Naive thymus-derived CD4-positive, alpha-beta T cell (primary cell): ENCODE measurements at places on chromosomes 4 and X. TPM values are rescaled to one million over a fixed set of nuclear protein-coding genes. Genes with fewer than 3 reads are reported as not detected.

The SYTL5 gene
- total RNA-seq, result not detected

- H3K4me3 ChIP-seq, result no peak overlapping the region
- H3K4me1 ChIP-seq, result peaks cover 4% of the 10 kb centered on the region
- H3K27ac ChIP-seq, result no peak overlapping the region
- DNase-seq, result no peak
Measured at GRCh38 chrX:44937606-44938005, 64.6 kb downstream of the KDM6A start.

- no peaks in the 10 kb centered on the region for H3K36me3 ChIP-seq
- no peak for DNase-seq
- no peak overlapping the region for H3K4me3 ChIP-seq
- H3K27me3 ChIP-seq, result no peaks in the 10 kb centered on the region
- peak overlapping the region; percentile 50 for H3K27ac ChIP-seq
Measured at GRCh38 chr4:151991884-151992167, 231.0 kb upstream of the GATB start.

- H3K27ac ChIP-seq, result peak overlapping the region; percentile 80
- peak overlapping the region; percentile 25 for H3K4me3 ChIP-seq
- no peaks in the 10 kb centered on the region for H3K27me3 ChIP-seq
- no peaks in the 10 kb centered on the region for H3K36me3 ChIP-seq
- DNase-seq, result peak; percentile 56
Measured at GRCh38 chr4:89298155-89298554, 9.4 kb downstream of the GPRIN3 start.

The GLUD2 gene
- 0.10 and 0.23 TPM in 2 replicates for total RNA-seq

The MAGEC1 gene
- total RNA-seq, result not detected

GRCh38 chrX:30955687-30956086, 66.6 kb upstream of the TAB3 start:
- DNase-seq, result no peak
- no peaks in the 10 kb centered on the region for H3K4me1 ChIP-seq
- H3K27me3 ChIP-seq, result no peaks in the 10 kb centered on the region
- no peak overlapping the region for H3K4me3 ChIP-seq
- H3K27ac ChIP-seq, result no peak overlapping the region

The OCIAD1 gene
- total RNA-seq, result 123 TPM

- no peak for DNase-seq
- no peak overlapping the region for H3K4me3 ChIP-seq
- no peaks in the 10 kb centered on the region for H3K4me1 ChIP-seq
- H3K36me3 ChIP-seq, result no peaks in the 10 kb centered on the region
- no peak overlapping the region for H3K27ac ChIP-seq
Measured at GRCh38 chrX:46308110-46308509, 237.1 kb downstream of the ZNF674 start.

- no peaks in the 10 kb centered on the region for H3K36me3 ChIP-seq
- DNase-seq, result no peak
- H3K27ac ChIP-seq, result no peak overlapping the region
- H3K4me1 ChIP-seq, result no peaks in the 10 kb centered on the region
- H3K27me3 ChIP-seq, result no peaks in the 10 kb centered on the region
- H3K4me3 ChIP-seq, result no peak overlapping the region
Measured at GRCh38 chrX:31606771-31607170, 534.9 kb upstream of the FTHL17 start.

The ARMCX1 gene
- 1.4 TPM for total RNA-seq

- H3K4me3 ChIP-seq, result no peak overlapping the region
- H3K4me1 ChIP-seq, result no peaks in the 10 kb centered on the region
- no peaks in the 10 kb centered on the region for H3K27me3 ChIP-seq
- no peaks in the 10 kb centered on the region for H3K36me3 ChIP-seq
- H3K27ac ChIP-seq, result no peak overlapping the region
- no peak for DNase-seq
Measured at GRCh38 chr4:53935780-53936179, 128.6 kb downstream of the CHIC2 start.

- peak overlapping the region; percentile 27 for H3K4me3 ChIP-seq
- H3K4me1 ChIP-seq, result peaks cover 94% of the 10 kb centered on the region
- DNase-seq, result no peak
- peaks cover 14% of the 10 kb centered on the region for H3K36me3 ChIP-seq
Measured at GRCh38 chr4:108135549-108136209, 33.1 kb downstream of the LEF1 start.

The GLRA2 gene
- total RNA-seq, result not detected

- H3K27me3 ChIP-seq, result no peaks in the 10 kb centered on the region
- no peaks in the 10 kb centered on the region for H3K4me1 ChIP-seq
- H3K4me3 ChIP-seq, result no peak overlapping the region
- no peak for DNase-seq
- peaks cover 37% of the 10 kb centered on the region for H3K36me3 ChIP-seq
- no peak overlapping the region for H3K27ac ChIP-seq
Measured at GRCh38 chr4:103092245-103092644, 7.4 kb downstream of the BDH2 start.

- DNase-seq, result no peak
- no peak overlapping the region for H3K4me3 ChIP-seq
- no peaks in the 10 kb centered on the region for H3K36me3 ChIP-seq
Measured at GRCh38 chr4:123651066-123651465, 254.5 kb downstream of the SPRY1 start.

DNA sequence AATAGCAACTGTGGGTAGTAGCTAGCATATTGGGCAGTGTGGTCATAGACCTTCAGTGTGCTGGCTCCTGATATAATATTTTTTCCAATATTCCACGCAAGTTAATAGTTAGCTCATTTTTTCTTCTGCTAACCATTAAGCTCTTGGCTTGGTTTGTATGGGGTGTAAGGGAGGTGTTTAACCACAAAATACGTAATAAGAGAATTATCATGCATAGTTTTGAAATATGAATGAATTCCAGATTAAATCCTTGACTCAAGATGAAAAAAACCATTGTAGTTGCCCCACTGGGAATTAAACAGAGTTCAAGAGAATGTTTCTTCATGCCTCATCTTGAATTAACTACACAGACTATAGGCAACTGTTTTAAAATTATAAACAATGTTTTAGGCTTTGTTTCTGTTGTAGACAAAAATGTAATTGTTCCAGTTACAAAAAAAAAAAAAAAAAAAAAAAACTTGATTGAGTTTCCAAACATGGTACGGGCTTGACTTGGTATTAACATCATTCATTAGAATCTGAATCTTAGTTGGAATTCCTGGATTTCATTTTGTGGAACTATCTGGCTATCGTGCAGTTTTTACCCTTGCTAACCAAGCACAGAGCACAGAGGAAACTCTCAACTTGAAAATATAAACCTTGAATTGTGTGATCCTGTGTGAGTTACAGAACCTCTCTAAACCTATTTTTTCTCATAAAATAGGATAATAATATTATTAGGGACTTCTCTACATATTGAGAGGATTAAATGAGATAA, 28.4 kb downstream of the CXCL1 start:
- no peaks in the 10 kb centered on the region for H3K4me1 ChIP-seq
- H3K4me3 ChIP-seq, result no peak overlapping the region
- no peak for DNase-seq
- H3K36me3 ChIP-seq, result no peaks in the 10 kb centered on the region
- H3K27me3 ChIP-seq, result no peaks in the 10 kb centered on the region

The TEX13C gene
- not detected in 2 replicates for total RNA-seq

GRCh38 chr4:16259241-16259888, 33.1 kb upstream of the TAPT1 start:
- H3K4me1 ChIP-seq, result no peaks in the 10 kb centered on the region
- H3K27me3 ChIP-seq, result no peaks in the 10 kb centered on the region
- DNase-seq, result no peak

The MAGEC2 gene
- not detected in 2 replicates for total RNA-seq

GRCh38 chrX:54230435-54231148, 47.5 kb upstream of the FAM120C start:
- DNase-seq, result no peak
- no peaks in the 10 kb centered on the region for H3K4me1 ChIP-seq
- no peaks in the 10 kb centered on the region for H3K27me3 ChIP-seq
- no peaks in the 10 kb centered on the region for H3K36me3 ChIP-seq

The P2RY8 gene
- total RNA-seq, result 149 TPM

DNA sequence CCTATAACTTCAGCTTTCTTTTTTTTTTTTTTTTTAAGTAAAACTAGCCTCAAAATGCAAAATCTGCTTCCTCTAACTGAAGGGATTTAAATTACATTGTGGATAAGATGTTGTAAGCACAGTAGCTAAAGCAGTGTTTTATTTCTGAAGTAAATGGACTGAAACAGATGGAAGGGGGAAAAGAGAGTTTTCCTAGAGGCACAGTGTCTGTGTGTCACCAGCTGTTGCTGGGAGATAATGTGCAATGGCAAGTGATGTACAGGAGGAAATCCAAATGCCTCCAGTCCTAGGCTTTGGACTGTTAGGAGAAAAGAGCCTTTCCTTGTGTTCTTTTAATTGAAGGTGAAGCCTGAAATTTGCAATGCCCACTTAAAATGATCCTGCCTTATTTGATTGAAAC, 672.1 kb downstream of the GRXCR1 start:
- H3K27ac ChIP-seq, result no peak overlapping the region
- no peaks in the 10 kb centered on the region for H3K27me3 ChIP-seq
- no peaks in the 10 kb centered on the region for H3K4me1 ChIP-seq

- peaks cover 3% of the 10 kb centered on the region for H3K27me3 ChIP-seq
- peak; percentile 5 for DNase-seq
- no peaks in the 10 kb centered on the region for H3K4me1 ChIP-seq
- H3K27ac ChIP-seq, result no peak overlapping the region
- H3K4me3 ChIP-seq, result no peak overlapping the region
- no peaks in the 10 kb centered on the region for H3K36me3 ChIP-seq
Measured at GRCh38 chr4:18689308-18690115, 668.0 kb upstream of the LCORL start.

GRCh38 chr4:8320386-8320750, 50.8 kb downstream of the HTRA3 start:
- DNase-seq, result no peak
- H3K36me3 ChIP-seq, result no peaks in the 10 kb centered on the region
- H3K4me1 ChIP-seq, result no peaks in the 10 kb centered on the region
- H3K4me3 ChIP-seq, result no peak overlapping the region

- H3K4me1 ChIP-seq, result no peaks in the 10 kb centered on the region
- no peak overlapping the region for H3K27ac ChIP-seq
Measured at GRCh38 chrX:17531500-17531899, 156.5 kb downstream of the NHS start.

GRCh38 chrX:17412692-17413091, 37.7 kb downstream of the NHS start:
- no peaks in the 10 kb centered on the region for H3K36me3 ChIP-seq
- H3K27ac ChIP-seq, result no peak overlapping the region
- H3K27me3 ChIP-seq, result no peaks in the 10 kb centered on the region
- H3K4me3 ChIP-seq, result no peak overlapping the region

The TMEM184C gene
- total RNA-seq, result 27.4 TPM

The CDS1 gene
- total RNA-seq, result 0.95 TPM

The PCDH7 gene
- total RNA-seq, result not detected

The SMIM10L2A gene
- 0.78 TPM for total RNA-seq

The CLNK gene
- 0.22 TPM in 1 of 2 replicates, not detected in the other for total RNA-seq

The SSX5 gene
- total RNA-seq, result not detected

The ESX1 gene
- total RNA-seq, result not detected

- no peak for DNase-seq
- H3K36me3 ChIP-seq, result no peaks in the 10 kb centered on the region
- H3K27ac ChIP-seq, result no peak overlapping the region
- no peak overlapping the region for H3K4me3 ChIP-seq
- H3K27me3 ChIP-seq, result no peaks in the 10 kb centered on the region
Measured at GRCh38 chr4:123300222-123301039, 96.2 kb upstream of the SPRY1 start.

DNA sequence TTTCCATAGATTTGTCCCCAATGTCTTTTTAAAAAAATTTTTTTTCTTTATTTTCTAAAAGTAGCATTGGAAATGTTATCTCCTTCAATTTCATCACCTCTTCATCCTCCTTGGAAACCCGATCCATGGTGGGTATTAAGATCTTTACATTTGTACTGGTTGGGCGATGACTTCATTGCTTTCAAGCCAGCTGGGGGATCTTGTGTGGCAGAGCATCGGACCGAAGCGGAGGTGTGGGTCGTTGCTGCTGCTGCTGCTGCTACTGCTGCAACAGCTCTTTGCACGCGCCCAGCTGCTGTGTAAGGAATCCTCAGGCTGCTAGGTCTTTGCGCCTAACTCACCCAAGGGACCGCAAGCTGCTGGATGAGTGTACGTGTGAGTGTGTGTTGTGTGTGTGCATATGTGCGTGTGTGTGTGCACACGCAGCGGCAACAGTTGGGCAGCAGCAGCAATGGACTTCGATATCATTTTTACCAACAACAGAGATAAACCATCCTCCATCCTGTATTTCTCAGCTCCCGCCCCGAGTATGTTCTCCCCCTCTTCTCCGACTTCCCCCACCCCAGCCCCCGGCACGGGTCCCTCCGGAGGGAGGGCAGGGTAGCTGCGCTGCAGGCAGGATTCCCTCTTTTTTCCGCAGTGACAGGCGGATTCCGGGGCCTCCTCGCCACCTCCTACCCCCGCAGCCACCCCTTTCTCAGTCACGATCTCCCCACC, 768 bp upstream of the CDKL5 start:
- no peak for DNase-seq
- no peaks in the 10 kb centered on the region for H3K27me3 ChIP-seq
- H3K36me3 ChIP-seq, result no peaks in the 10 kb centered on the region
- no peaks in the 10 kb centered on the region for H3K4me1 ChIP-seq
- H3K27ac ChIP-seq, result peak overlapping the region; percentile 61
- H3K4me3 ChIP-seq, result peak overlapping the region; percentile 77

GRCh38 chrX:123990602-123991001, 29.1 kb downstream of the STAG2 start:
- no peak overlapping the region for H3K27ac ChIP-seq
- no peak for DNase-seq

The KIF4A gene
- 26.5 and 29.8 TPM in 2 replicates for total RNA-seq

DNA sequence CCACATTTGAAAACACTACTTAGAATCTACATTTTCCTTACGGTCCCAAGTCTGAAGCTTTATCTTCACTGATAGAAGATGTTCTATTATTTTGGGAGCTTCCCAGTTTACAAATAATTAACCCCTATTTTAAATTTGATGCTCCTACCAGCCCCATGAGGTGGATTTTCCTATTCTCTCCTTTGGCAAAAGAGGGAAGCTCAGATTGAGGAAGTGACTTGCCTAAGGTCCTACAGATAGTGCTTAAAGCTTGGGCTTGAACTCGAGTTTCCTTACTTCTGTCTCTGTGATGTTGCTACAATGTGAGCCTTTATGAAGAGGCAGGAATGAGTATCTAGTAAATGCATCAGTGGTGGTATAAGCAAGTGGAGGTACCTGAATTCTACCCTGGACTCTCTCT, 27.5 kb downstream of the HEPH start:
- no peaks in the 10 kb centered on the region for H3K27me3 ChIP-seq
- H3K27ac ChIP-seq, result no peak overlapping the region
- H3K36me3 ChIP-seq, result no peaks in the 10 kb centered on the region
- DNase-seq, result no peak

- no peaks in the 10 kb centered on the region for H3K27me3 ChIP-seq
- H3K27ac ChIP-seq, result no peak overlapping the region
- H3K4me1 ChIP-seq, result no peaks in the 10 kb centered on the region
- no peaks in the 10 kb centered on the region for H3K36me3 ChIP-seq
- H3K4me3 ChIP-seq, result no peak overlapping the region
Measured at GRCh38 chrX:45710081-45710801, 509.6 kb upstream of the DIPK2B start.

DNA sequence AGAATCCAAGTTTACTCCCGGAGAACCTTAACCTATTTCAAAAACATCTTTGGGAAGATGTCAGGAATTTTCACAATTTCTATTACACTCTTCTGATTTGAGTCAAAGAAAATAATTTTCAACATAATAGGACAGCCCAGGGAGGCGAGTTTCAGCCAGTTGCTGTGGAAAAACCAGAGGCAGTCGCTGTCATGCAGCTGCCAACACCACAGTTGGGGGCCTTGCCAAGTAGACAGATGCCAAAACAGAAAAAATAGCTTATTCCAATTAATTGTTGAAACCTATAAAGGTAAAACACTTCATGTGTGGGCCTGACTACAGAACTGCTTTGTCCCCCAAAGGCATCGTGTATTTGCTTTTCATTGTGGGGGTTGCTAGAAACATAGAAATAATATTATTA, 225.8 kb downstream of the DMD start:
- H3K36me3 ChIP-seq, result no peaks in the 10 kb centered on the region
- no peak overlapping the region for H3K4me3 ChIP-seq
- H3K27me3 ChIP-seq, result no peaks in the 10 kb centered on the region
- H3K27ac ChIP-seq, result no peak overlapping the region
- no peaks in the 10 kb centered on the region for H3K4me1 ChIP-seq

The MCF2 gene
- 0.20 and 0.48 TPM in 2 replicates for total RNA-seq
